ENCODE measurements at places on chromosomes 3 and 15. TPM values are rescaled to one million over a fixed set of nuclear protein-coding genes. Genes with fewer than 3 reads are reported as not detected.

Gene SLC28A2
- polyA plus RNA-seq: 0.37 TPM

Gene ALS2CL
- polyA plus RNA-seq: 6.3 TPM

Gene CELF6
- polyA plus RNA-seq: 2.1 TPM

Gene SH2D7
- 0.12 TPM for polyA plus RNA-seq

Gene FEZF2
- not detected for polyA plus RNA-seq

Gene CFAP100
- polyA plus RNA-seq: 0.58 TPM

Gene MUC13
- not detected for polyA plus RNA-seq

Gene LYZL4
- not detected for polyA plus RNA-seq

Gene ARHGEF26
- polyA plus RNA-seq: 11.3 TPM

Gene BBS4
- 22.3 TPM for polyA plus RNA-seq

Gene NKTR
- 80.3 TPM for polyA plus RNA-seq

Gene GOLGA6L26
- not detected for polyA plus RNA-seq

Gene RTP4
- 0.25 TPM for polyA plus RNA-seq

GRCh38 chr3:195813916-195814640 lies 2.3 kb upstream of the MUC4 start:
- DNase-seq: no peak

GRCh38 chr15:65767895-65768294 lies 24.2 kb downstream of the DENND4A start:
- DNase-seq: no peak

DNA sequence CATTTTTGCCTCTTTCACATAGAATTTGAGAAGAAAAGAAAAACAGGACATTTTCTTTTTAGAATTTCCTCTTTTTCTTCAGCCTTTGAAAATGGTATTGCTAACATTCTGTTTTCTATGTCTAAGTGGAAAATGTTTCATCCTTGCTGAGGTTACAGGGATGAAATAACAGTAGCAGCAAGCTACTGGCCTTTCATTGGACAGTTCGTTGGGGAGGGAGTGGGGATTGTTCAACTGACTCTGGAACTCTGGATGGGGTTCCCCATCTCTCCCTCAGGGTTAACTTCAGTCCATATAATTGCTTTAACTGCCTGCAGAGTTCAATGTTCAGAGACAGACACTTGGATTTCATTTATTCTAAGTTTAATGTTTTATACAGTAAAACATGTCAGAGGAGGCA lies 346.0 kb downstream of the NLGN1 start:
- no peak for DNase-seq

GRCh38 chr15:81865850-81866537 lies 179.8 kb downstream of the MEX3B start:
- DNase-seq: no peak

DNA sequence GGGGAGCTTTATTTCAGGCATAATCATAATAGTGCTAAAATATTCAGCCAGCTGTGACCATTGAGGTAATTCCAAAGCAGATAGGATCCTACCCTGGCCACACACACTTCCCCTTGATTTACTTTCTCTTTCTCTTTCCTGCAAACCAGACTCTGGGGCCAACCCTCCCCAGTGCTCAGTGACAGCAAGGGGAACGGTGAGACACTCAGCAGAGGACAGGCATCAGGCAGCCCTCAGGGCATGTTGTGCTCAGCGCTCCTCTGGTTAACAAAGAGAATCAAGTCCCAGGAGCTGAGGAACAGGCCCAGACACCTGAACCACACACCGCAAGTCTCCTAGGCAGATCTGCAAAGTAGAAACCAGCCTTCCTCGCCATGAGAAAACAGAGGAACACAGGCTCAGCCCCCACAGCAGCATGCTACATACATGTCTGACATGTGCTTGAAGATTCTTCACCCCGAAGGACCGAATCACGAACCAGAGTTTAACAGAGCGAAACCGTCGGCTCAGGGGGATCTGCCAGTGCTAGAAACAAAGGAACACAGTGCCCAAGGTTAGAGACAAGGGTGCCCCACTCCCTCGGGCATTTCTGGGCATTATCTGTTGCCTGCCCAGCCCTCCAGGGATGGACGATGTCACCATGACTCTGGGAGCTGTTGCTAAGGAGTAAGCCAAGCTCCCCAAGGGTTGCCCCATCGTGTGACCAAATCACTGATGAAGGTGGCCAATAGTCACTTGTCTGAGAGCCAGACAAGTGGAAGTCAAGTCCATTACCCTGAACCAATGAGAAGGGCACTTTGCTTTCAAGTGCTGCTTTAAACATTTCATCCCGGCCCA lies 17.5 kb downstream of the HDC start:
- DNase-seq: peak; percentile 4

GRCh38 chr15:45732662-45733061 lies 97.8 kb downstream of the SQOR start:
- peak; percentile 41 for DNase-seq

DNA sequence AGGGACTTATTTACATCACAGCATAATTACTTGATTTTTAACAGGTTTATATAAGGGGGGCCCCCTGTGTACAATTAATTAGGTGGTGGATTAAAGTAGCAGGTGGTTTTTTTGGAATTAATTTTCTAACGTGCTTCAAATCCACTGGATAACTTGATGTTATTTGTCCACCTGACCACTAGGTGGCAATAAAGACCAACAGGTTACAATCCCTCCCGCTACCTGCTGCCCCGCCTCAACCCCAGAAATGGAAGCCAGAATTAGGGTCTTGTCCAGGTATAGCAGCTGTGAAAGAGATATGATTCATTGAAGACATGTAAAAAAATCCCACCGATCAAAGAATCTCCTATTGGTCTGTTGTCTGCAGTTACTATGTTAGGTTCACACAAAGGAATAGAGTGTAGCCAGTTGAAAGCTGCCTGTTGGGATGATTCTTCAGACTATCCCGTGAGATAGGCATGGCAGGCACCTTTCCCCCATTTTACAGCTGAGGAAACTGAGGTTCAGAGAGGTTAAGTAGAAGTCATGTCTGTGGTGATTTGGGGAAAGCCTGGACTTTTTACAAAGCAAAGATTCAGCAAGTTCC lies 44.0 kb downstream of the MFSD1 start:
- DNase-seq: no peak

DNA sequence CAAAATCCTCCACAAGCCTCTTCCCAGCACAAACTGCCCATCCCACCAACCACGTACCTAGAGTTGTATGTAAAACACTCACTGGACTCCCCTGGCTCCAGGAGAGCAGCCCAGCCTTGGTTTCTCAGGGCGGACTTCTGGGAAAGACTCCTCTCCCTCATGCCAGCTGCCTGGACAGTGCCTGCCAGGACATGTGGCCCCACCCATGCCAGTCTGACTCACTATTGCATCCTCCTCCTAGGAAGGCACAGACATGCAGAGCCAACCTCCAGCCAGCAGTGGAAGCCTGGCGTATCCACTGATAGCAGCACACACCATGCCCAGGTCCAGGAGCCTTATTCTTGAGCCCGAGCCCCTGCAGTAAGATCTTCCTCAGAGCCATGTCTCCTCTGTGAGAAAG lies 8.6 kb downstream of the PKM start:
- no peak for DNase-seq

GRCh38 chr15:94174399-94174802 lies 57.0 kb upstream of the MCTP2 start:
- no peak for DNase-seq

GRCh38 chr3:135014566-135014965 lies 219.5 kb downstream of the EPHB1 start:
- no peak for DNase-seq

GRCh38 chr3:194323785-194324735 lies 27.1 kb downstream of the CPN2 start:
- DNase-seq: peak; percentile 40

GRCh38 chr3:153437666-153438065 lies 275.6 kb downstream of the RAP2B start:
- no peak for DNase-seq

DNA sequence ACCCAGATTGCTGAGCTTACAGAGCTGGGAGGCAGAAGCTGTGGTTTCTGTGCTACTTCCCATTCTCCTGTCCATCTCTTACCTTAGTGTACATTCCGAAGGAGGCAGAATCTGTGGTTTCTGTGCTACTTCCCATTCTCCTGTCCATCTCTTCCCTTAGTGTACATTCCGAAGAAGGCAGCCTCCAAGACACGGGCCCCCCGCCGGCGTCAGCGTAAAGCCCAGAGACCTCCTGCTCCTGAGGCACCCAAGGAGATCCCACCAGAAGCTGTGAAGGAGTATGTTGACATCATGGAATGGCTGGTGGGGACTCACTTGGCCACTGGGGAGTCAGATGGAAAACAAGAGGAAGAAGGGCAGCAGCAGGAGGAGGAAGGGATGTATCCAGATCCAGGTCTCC lies 11.2 kb downstream of the NUTM1 start:
- DNase-seq: no peak

DNA sequence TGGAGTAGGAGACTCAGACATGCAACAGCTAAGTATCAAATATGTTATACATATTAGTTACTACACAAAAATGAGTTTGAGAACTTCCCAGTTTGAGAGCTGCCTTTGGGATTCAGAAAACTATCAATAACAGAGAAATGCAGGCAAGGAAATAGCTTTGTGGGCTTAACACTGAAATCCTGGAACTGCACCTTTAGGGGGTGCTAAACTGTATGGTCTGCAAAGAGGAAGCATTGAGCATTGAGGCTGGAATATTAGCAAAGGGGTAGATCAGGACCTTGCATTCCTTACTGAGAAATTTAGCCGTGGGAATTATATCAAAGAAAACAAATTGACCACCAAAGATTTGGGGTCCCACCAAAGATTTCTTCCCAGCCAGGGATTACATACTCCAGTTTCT lies 580.0 kb downstream of the ZNF385D start:
- no peak for DNase-seq

- no peak for DNase-seq
Observed at GRCh38 chr15:63292771-63293170, 15.4 kb downstream of the APH1B start.

- DNase-seq: no peak
Observed at GRCh38 chr3:186787642-186788481, 4.5 kb downstream of the EIF4A2 start.

DNA sequence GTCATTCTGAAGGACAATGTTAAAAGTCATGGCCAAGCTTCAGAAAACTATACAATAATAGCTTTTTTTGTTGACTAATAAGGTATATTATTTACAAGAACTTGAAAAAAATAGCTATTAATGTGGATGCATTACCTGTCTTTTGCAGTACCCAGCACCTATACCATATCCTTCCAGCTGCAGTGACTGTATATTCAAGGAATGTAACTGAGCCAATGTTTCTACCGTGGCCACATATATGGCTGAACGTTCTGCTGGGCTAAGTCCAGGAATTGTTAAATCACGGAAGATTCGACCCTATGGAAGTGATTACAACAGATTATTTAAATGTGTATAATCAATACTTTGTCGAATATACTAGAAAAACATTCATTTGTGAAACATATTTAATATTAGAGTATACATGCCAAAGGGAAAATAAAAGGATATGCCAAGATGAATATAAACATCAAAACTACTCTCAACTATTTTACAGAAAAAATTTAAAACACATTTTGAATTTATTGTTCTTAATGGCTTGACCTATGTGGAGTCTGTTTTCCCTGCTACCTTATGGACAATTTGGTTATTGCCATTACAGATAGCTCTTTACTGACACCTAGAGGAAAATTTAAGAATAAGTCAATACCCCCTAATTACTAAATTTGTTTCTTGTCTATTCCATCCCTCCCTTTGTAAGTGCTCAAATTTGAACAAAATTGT lies 17.6 kb downstream of the ACAD11 start:
- DNase-seq: peak; percentile 31

DNA sequence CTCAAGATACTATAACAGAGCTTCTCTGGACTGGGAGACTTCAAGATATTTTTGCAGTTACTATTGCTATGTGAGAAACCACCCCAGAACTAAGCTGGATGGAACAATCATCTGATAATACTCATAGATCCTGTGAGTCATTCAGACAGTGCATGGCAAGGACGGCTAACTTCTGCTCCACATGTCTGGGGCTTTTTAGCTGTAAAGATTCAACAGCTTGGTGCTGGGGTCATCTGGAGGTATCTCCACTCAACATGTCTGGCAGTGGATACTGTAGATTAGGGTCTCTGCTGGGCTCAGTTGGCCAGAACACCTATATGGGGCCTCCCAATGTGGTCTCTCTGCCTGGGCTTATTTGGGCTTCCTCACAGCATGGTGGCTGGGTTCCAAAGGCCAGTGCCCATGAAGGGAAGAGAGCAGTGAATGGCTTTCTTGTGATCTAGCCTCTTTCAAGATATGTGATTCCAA lies 117.3 kb upstream of the SLC7A14 start:
- no peak for DNase-seq

DNA sequence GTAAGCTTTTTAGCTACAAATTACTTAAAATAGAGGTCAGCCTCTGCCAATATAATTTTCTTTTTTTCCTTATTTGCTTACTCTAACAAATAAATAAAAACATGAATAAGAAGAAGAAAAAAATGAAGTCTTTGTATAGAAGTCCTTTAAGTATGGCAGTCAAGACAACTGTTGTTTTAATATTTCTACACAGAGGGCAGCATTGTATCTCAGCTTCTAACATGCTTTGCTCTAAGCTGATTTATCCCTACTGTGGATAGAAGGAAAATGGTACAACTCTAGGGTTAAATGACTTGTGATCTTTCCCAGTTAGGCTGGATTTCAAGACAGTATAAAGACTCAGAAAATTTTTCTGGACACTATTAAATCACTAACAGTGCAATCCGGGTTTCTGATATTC lies 104.3 kb upstream of the MEIS2 start:
- no peak for DNase-seq

DNA sequence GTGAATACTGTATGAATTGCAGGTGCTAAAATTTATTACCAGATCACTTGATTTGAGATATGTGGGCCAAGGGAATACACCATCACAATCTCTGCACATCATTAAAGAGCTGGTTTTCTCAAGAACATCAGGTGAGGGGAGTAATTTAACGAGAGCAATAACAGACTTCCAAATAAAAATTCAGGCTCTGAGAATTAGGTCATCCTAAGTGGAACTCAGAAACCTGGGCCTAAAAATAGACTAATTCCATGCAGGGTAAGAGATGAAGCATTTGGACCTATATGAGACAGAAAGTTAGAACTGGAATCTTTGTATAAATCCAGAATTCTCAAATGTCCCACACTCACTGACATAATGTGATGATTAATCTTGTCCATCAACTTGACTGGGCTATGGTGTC lies 331.1 kb downstream of the ZNF621 start:
- no peak for DNase-seq

DNA sequence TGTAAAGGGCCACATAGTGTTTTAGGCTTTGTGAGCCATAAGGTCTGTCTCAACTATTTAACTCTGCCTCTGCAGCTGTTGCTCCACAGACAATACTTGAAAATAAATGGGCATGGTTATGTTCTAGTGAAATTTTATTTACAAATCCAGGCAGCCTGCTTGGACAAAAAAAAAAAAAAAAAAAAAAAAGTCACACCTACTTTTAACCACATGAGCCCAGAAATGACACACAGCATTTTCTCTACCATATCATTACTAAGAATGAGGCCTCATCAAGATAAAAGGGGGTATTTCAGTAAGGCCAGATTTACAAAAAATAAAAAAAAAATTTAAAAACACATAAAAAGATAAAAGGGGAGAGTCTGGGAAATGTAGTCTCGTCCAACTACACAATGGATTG lies 1.7 kb upstream of the NGLY1 start:
- DNase-seq: no peak

- DNase-seq: no peak
Observed at GRCh38 chr3:13063225-13063624, 10.0 kb downstream of the IQSEC1 start.

GRCh38 chr3:148998715-148999423 lies 7.5 kb downstream of the GYG1 start:
- no peak for DNase-seq

GRCh38 chr15:36887214-36887961 lies 213.0 kb downstream of the MEIS2 start:
- no peak for DNase-seq

GRCh38 chr15:96079882-96080281 lies 250.6 kb upstream of the NR2F2 start:
- no peak for DNase-seq
